ENCODE measurements at places on chromosomes 6 and 20. TPM values are rescaled to one million over a fixed set of nuclear protein-coding genes. Genes with fewer than 3 reads are reported as not detected.

Gene PRR18
- total RNA-seq: not detected

Gene MYCT1
- 9.3 TPM for total RNA-seq

Gene CST1
- not detected for total RNA-seq

Gene IRAK1BP1
- total RNA-seq: 3.1 TPM

Gene NXT1
- 25.0 TPM for total RNA-seq

DNA sequence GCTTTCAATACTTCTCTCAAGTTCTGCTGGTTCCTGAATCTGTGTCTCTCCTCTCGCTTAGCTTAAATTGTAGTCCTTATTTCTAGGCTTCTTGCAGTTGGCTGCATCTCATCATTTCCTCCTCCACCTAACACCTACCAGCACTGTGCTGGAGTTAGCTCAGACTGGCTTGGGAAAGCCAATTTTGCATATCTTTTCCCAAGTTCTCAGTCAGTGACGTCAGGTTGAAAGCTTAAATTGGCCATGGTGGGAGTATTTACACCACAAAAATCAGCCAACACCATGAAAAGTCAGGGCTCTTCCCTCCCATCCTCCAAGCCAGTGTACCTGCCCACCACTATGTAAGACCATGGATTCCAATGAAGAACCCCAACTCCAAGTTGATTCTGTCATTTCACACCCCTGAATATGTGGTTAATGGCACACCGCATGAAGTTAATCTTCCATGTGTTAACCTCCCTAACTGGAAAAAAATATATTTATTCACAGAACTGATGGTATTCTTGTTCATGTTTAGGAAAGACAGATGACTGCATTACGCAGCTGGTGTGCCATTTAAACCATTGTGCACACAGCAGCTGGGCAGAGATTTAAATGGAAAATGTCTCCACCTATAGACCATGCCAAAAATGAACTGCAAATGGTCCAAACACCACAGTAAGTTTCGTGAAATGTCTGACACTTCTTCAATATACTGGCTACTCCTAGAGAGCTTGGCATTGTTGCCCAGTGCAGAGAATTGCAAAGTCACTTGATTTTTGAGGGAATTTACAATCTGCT, 274.1 kb upstream of the MAP3K7 start:
- no peak for ATAC-seq

GRCh38 chr20:21033817-21034216, 72.3 kb downstream of the LINC00237 start:
- no peak for ATAC-seq

- no peak for ATAC-seq
Measured at GRCh38 chr6:63426844-63427243, 107.1 kb upstream of the LGSN start.

- no peak for ATAC-seq
Measured at GRCh38 chr6:11784341-11784740, 5.7 kb upstream of the ADTRP start.

GRCh38 chr6:85066266-85066665, 301.9 kb upstream of the TBX18 start:
- no peak for ATAC-seq

DNA sequence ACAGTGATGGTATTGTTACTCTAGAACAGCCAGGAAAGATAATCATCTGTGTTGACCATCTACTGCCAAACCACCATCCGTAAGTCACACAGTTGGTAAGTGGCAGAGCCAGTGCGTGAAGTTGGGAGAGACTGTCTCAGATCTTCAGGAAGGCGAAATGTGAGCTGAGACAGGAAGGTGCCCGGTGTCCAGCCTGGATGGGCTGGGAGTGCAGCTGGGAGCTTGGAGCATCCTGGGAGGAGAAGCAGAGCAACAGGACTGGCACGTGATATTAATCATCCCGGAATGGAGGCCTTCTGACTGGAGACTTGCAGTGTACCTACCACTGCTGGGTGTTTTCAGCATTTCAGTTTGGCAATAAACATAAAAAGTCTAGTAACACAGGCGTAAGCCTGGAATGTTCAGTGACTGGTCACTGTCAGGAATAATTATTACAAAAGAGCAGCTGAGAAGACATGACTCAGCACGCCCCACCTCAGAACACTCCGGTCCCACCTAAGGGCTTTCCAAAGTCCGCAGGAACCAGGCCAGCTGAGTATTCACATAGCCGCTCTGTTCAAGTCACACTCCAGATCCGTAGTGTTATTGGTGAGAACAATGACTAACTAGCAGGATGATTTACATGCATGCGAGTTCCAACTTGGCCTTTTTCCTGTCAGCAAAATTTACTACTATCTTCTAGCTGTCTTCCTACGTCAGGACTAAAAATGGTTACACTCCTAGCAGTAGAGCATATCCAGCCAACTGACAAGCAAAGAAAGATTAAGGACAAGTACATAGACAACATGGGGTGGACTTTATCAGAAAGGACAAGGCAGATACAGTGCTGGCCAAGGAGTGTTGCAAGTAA, 45.1 kb upstream of the PNRC1 start:
- peak; percentile 91 for ATAC-seq

GRCh38 chr6:142408409-142408808, 106.6 kb downstream of the ADGRG6 start:
- no peak for ATAC-seq

DNA sequence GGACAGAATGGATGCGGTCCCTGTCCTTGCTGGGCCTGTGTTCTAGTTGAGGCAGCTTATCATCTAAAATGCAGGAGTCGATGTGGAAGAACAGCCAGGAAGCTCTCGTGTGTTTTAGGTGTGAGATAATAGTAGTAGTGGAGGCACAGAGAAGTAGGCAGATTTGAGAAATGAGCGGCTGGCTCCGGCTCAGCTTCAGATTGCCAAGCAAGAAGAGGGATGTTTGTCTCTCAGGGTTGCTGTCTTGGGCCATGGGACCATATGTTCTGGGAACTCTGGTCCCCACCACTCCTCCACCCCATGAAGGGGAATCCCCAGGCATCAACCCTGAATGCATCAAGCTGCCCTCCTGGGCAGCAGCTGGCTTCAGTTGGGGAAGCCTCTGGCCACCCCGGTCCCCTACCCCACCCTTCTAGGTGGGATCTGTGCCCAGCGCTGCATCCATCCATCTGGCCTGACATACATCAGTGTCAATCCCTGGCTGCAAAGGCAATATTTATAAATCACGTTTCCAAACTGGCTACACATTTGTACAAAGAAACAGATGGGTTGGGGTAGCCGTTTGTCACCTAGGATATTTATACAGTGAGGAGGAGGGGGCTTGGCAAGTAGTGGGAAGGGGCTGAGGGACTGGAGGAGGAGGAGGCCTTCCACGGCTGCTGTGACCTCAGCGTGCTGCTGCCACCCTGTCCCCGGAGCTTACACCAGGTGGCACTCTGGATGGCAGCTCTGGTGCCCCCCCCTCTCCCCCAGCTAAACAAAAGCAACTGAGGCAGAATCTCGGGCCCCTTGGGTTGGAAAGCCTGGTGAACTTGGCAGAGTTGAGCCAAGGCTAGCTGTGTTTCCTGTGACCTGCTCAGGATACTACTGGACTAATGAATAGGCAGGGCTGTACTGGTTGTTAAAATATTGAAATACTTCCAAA, 64.4 kb downstream of the CD40 start:
- ATAC-seq: no peak

DNA sequence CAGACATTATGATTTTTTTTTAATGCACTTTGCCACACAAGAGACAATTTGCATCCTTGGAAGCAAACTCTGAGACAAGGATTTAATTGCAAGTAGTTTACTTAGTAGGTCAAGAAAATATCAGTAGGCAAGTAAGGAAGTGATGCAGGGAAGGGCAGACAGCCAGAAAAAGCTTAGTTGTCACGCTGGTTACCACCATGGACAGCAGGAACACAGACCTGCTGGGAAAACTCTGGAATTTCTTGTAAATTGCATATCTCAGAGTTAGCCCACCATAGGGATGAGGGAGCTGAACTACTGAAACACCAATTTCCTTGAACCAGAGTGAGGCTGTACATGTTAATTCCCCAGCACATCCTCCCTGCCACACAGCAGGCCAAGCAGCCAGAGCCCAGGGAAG, 92.7 kb downstream of the L3MBTL3 start:
- ATAC-seq: no peak

- no peak for ATAC-seq
Measured at GRCh38 chr6:136737374-136737844, 54.9 kb downstream of the MAP3K5 start.

DNA sequence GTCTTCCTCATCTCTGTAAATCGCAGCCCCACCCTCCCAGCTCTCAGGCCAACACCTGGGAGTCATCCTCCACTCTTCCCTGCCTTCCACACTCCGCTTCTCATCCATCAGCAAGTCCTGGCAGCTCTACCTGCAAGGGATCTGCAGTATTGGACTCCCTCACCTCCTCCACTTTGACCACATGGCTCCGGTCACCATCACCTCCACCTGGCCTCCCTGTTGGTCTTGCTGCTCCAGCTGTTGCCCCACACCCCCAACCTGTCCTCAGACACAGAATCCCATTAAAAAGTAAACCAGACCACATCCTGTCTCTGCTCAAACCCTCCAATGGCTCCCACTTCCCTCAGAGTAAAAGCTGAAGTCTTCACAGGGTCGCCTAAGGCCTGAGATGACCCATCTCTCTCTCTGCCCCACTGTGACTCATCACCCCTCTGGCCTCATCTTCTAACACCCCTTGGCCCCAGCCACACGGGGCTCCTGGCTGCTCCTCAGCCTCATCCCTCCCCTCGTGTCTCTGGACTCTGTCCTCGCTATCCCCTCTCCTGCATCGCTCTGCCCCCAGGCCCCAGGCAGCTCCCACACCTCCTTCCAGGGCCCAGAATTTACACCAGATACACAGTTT, 185.1 kb upstream of the SULF2 start:
- ATAC-seq: no peak

- no peak for ATAC-seq
Measured at GRCh38 chr6:170008294-170008785, 256.9 kb downstream of the ERMARD start.

DNA sequence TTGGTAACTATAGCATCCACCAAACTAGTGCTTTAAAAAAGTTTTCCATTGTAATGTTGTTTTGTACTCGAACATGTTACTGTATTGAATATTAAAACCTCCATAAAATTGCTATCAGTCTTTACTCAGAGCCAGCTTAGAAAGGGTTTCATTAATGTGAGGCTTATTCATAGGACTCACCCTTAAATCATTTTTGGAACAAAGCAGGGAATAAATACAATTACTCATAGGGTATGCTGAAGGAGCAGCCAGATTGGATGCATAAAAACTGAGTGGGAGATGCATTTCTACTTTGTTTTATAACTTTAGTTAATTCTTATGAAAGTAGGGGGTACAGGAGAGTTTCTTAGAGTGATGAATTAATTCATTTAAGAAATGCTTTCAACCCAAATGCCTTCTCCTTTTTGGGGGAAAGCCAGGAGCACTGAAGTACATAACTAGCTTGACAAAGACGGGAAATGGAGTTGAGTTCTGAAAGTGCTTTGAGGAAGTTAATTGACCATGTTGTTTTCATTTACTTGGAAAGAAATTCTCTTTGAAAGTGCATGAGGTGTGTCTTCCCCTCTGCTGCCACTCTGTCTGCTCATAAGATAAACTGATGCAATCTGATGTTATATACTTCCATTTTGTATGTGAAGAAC, 90.3 kb downstream of the RNF144B start:
- no peak for ATAC-seq

GRCh38 chr6:8434727-8435092, 635 bp downstream of the SLC35B3 start:
- ATAC-seq: no peak

DNA sequence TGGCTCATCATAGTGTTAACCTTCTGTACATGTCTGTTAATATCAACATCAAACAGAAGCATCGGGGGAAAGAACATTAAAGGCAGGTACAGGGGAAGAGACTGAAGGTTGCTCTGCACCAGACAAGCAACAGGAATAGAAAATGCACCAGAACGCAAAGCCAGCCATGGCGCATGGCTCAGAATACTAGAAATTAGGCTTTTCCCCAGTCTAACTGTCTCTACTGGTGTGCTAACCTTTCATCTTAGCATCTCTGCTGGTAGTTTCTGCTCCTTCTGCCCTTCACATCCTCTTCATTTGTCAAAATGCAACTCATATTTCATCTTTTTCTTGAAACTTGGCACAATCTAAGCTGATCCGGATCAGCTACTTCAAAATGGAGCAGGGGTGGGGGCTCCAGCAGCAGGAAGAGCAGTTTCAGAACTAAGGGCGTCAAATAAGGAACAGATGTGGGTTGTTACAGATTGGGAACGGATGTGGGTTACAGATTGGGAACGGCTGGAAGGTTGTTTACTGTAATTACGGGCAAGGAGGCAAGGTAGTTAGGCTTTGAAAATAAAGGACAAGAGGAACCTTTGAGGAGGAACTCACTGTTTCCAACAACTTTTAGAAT, 13.1 kb upstream of the RNASET2 start:
- no peak for ATAC-seq

- ATAC-seq: no peak
Measured at GRCh38 chr6:117483645-117484016, 1.2 kb downstream of the DCBLD1 start.

Data from gastroesophageal sphincter (tissue), 4 donors.